Hindlimb muscle (tissue), 1 donor: ENCODE measurements at places on chromosomes 13 and 19.
A peak's percentile ranks its signal among the peaks of the same experiment; 100 is the strongest.

DNA sequence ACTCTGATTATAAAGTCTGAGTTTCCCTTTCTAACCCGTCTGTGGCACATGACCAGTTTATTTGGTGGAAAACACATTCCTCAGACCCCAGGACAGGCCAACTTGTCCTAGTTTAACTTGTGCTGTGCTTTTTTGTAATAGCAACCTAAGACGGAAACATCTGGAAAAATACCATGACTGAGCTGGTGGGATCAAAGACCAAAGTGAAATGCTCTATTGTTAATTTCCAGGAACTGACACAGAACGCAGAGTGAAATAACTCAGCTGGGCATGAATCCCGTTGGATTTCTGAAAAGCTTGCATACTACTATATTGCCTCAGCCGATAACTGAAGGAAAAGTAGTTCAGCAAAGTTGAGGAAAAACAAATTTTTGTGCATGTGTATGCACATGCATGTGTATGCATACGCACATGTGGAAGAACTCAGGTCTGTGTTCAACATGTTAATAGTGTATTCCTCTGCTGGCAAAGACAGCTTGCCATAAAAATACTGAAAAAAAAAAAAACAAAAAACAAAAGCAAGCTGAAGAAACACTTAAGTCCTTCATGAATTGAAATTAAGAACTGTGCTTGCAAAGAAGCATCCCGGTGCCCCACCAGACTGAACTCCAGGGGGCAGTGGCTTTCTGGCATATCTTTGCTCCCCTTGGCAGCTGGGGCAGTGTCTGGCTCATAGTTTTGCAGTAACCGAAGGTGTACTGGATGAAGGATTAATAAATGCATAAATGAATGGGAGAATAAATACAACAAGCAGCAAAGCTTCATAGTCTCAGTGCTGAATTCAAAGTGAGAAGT, 187.8 kb downstream of the LHFPL6 start:
- peak; percentile 80 for DNase-seq

DNA sequence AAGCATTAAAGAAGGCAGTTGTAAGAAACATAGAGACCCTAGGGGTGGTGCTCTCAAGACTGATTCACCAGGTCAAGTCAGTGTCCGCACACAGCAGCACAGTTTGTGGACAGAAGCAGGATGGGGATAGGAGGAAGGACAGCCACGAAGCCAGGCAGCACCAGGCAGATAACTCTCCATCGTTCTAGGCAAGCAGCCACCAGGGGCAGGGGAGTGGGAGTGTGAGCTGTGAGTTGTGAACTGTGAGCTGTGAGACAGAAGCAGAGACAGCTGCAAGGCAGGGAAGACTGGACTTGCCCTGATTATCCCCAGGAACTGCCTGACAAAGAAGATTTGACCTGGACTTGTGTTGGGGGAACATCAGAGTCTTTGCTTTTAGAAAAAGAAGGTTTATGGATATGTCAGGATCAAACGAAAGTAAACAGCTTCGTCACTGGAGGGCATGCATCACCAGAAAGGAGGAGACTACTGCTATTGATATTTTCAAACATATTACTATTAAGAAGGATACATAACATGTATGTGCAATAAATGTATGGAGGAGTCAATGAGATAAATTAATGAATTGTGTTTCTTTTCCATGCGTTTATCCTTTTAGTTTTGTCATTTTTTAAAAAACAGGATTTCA, 286.1 kb downstream of the IRS2 start:
- DNase-seq, result no peak

DNA sequence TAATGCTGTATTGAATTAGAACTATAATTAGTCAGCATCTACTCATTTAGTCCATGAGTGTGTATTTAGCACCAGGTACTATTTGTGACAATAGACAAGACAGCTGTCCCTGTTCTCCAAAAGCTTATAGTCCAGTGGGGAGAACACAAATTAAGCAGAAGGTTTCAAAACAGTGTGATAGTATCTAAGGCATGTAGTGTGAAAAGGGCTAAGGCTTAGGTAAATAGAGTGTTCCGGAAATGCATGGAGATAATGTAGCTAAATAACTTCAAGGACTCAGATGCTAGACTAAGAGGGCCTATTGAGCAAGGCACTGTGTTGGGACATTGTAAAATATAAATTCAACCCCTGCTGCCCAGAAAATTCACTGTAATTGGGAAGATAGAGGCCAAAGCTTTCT, 144.1 kb upstream of the MIR17HG start:
- no peak for DNase-seq

DNA sequence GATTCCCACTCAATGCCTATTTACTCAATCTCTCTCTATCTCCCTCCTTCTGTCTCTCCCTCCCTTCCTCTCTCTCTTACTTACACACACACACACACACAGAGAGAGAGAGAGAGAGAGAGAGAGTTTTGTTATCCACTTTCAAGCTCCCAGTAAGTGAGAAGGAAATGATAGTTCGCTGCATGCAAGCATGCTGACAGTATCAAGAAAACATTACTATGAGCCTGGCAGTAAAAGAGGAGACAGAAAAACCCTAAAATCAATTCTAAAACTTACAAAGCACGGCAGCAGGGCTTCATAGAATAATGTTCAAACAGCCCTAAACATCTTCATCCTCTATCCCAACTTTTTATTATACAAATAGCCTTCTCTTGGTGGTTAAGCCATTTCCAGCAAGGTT, 171.9 kb downstream of the FOXO1 start:
- no peak for DNase-seq

GRCh38 chr13:24228852-24229458, 68.4 kb downstream of the SPATA13 start:
- peak; percentile 41 for DNase-seq

- DNase-seq, result no peak
Observed at GRCh38 chr13:36509369-36509768, 77.1 kb downstream of the CCNA1 start.

DNA sequence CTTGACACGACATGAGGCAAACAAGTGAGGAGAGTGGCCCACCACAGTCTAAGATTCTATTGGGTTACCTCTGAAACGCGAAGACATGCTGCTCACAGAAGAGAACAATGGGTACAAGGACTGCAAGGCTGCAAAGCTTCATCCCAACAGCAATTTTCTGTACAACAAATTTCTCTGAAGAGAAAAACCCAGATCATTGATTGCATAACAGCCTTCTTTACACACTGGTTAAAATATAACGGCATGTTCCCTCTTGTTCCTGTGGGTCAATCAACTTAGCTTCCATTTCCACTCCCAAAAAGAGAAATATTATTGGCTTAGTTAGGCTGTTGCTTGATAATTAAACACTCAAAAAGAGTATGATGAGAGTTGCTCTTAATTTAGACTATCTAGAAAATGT, at the start of gene CPB2:
Gene CPB2 (minus strand): TSS at position 166 of the 400 bp plus-strand sequence. CDS start 24 bp downstream, at position 142.
- DNase-seq, result no peak

- peak; percentile 18 for DNase-seq
Observed at GRCh38 chr13:49791315-49791710, 1.2 kb downstream of the KPNA3 start.

DNA sequence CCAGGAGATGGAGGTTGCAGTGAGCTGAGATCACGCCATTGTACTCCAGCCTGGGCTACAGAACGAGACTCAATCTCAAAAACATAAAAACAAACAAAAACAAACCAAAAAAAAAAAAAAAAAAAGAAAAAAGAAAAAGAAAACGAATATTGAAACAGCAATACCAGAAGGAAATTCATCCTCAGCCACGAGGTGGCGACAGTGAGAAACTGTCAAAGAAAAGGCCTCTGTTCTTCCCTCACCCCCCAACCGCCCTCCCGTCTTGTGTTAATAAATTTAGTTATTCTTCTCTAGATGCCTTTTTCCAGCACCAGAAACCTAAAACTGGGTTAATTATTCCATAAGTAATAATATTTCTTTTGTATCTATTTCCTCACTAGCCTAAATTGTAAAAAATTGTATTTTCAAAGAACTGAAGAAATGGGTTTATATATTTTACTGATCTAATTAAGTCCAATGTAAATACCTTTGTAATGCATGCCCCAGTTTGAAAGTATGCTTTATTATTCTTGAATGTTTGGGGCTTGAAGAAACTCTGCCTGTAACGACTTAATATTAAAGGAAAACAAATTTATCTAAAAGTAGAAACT, 38.6 kb downstream of the LIG4 start:
- no peak for DNase-seq

DNA sequence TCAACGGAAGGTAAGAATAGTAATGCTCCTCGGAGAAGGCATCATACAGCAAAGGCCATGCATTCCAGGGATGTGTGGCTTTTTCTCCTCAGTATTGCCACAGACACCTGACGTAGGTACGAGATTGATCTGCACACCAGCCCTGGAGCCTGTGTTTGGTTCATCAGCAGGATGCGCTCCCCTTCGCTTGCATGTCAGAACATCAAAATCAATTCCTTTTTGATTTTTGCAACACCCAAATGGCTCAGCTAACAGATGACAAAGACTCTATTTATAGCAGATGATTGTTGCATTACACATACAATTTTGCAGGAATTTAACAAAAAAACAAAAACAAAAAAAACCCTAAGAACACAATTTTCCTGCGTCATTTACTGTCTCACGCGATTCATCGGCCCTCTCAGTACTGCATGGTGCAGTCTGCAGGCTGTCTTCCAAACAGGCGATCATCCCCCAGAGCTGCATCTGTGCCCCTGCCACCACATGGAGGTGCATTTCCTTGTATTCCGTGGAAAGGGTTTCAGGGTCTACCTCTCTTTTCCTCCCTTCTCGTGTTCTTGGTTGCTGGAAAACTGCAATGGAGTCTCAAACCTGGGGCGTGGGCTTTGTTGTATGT, 207.3 kb downstream of the TEX29 start:
- no peak for DNase-seq

GRCh38 chr13:40428354-40428753, 238.1 kb downstream of the FOXO1 start:
- DNase-seq, result no peak

- no peak for DNase-seq
Observed at GRCh38 chr13:32594157-32594738, 8.0 kb downstream of the PDS5B start.

GRCh38 chr13:80038371-80038770, 302.6 kb downstream of the SPRY2 start:
- no peak for DNase-seq

- no peak for DNase-seq
Observed at GRCh38 chr13:21671620-21672286, 880 bp downstream of the FGF9 start.

DNA sequence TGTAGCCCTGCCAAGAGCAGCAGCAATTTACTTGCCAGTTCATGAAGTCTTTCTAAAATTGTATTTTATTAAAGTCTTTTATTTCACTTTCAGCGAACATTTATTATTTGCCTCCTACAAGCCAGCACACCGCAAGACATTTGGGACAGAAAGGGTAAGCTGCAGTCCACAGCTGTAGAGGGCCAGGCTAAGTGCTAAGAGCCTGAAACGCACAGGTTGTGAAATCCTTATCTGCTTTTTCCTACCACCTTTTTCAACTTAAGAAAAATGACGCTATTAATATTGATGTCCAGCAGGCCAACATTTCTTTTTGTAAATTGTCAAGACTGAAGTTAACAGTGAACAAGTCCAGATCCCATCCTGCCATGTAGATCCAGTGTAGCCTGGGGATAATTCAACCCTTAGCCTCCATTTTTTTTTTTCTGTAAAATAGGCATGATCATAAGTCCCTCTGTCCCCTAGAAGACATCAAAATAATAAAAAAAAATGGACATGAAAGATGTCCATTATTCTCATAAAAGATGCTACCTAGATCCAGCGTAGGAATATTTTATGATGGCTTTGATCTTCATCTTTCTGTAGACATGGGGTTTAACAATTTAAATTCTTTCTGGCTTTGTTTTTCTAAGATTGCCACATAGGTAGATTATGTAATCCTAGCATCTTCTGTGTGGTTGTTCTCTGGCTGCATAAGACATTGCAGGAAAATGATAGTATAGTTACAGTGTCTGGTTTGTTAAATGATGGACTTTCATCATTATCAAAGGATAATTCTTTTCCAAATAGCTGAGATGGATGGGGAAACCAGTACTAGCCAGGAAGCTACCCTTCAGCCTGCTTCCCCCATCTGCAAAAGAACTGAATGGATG, 128.4 kb downstream of the SHISA2 start:
- no peak for DNase-seq

DNA sequence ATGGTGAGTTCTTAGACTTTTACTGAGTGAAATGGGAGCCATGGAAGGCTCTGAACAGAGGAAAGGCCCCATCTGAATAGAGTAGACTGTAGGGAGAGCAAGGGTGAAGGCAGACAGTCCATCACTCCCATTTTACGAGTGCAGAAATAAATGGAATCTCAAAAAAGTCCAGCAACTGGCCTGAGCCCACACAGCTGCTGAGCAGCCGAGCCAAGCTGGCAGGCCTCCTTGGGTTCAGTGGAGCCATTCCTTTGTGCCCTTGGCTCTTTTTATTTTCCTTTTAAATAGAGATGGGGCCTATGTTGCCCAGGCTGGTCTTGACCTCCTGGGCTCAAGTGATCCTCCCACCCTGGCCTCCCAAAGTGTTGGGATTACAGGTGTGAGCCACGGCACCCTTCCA, 1.0 kb upstream of the MYH14 start:
- DNase-seq, result no peak

DNA sequence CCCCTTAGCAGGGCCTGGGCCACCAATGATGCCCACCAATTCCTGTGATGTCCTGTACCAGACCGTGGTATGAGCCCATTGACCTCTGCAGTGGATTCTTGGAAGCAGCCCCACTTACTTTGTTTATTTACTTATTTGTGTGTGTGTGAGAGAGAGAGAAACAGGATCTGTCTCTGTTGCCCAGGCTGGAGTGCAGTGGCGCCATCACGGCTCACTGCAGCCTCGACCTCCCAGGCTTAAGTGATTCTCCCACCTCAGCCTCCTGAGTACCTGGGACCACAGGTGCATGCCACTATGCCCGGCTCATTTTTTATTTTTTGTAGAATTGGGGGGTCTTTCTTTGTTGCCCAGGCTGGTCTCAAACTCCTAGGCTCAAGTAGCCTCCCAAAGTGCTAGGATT, 13.0 kb downstream of the MYO9B start:
- DNase-seq, result no peak

DNA sequence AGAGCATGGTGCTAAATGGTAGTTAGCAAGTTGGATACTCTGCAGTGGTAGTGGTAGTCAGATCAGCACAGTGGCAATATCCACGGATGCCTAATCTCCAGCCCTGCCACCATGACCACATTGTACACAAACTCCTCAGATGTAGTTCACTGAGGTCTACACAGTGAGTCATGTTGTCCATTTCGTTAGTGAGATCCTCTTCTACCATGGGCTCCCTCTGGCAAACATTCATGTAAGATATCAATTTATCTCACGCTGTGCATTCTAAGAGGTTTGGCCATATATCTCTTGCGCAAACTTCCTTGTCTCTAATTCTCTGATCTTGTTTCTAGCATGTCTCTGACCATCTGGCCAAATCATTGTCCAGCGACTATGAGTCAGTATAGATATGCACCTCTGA, 58.2 kb downstream of the POLR1D start:
- no peak for DNase-seq

GRCh38 chr19:5397804-5398692, 57.2 kb upstream of the ZNRF4 start:
- DNase-seq, result no peak

DNA sequence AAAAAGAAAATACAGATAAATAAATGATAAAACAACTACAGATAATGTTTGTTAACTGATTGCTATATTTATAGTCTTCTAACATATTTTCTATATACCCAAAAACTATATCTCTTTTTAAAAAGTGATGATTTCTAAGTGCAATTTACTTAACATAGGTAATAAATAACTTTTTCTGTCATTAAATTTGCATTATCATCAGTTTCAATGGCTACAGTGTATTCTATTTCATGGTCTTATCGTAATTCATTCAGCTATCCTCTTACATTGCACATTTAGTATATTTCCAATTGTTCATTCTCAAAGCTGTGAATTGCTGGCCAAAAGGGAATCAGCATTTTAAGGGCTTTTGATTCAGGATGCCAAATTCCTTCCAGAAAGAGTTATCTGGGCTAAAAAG, 3.6 kb downstream of the ZNF180 start:
- no peak for DNase-seq
